ENCODE measurements at places on chromosomes 16 and 17.

DNA sequence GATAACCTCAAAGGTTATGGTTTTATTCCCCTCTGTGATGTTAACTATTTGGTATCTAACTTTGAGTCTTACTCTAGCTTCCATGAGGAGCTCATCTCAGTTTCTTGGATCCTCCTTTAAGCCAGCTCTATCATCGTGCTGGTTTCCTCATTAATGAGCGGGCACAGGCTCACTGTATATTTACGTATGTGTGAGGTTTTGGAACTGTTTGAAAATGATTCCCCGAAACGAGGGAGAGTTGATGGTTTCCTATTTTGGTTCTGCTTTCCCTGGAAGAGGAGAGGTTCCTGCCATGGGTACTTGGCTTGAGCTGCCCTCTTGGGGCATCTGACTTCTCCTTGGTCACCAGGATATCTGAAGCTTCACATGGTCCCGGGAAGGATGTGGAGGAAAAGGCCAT is 32.7 kb upstream of the PIK3R6 start:
- H3K4me3 ChIP-seq: no peak overlapping the region
- H3K36me3 ChIP-seq: peaks cover 14% of the 10 kb centered on the region
- no peak for DNase-seq
- peaks cover 3% of the 10 kb centered on the region for H3K27me3 ChIP-seq
- H3K4me1 ChIP-seq: peaks cover 18% of the 10 kb centered on the region

GRCh38 chr16:30399435-30400186 is 4.4 kb downstream of the ZNF48 start:
- no peak for DNase-seq
- peaks cover 18% of the 10 kb centered on the region for H3K36me3 ChIP-seq
- peak overlapping the region; percentile 80 for H3K27ac ChIP-seq
- H3K4me3 ChIP-seq: peak overlapping the region; percentile 78

DNA sequence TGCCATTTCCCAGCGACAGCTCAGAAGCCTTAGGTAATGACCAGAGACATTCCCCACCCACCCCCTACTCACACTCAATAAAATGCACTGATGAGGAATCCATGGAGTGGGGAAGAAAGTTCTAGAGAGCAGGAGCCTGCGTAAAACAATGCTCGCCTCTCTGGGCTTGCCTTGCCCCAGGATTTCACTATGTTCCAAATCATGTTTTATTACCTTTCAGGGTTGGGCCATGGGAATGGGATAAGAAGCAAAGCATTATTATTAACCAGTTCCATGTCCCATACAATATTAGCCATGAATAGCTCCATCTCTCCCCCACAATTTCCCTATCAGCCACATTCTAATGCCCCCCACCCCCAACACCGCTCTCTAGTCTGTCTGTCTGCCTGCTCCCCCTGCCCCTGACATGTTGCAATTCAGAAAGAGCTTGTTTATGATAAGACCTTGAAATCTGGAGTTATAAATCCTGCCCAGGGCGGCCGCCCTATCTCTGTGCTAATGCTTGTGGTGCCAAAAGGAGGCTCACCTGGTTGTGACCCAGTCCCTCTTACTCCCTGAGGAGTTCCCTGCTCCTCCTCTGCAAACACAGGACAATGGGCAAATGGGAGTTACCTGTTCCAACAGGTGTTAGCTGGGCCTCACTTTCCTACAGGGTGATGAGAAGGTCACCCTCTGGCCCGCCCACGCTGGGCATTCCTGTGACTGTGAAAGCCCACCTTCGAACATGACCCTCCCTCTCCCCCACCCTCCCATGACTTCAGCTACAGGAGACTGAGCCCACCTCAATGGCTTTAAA is 28.0 kb upstream of the DDX52 start:
- H3K4me1 ChIP-seq: no peaks in the 10 kb centered on the region
- H3K27me3 ChIP-seq: no peaks in the 10 kb centered on the region
- H3K27ac ChIP-seq: no peak overlapping the region
- no peak overlapping the region for H3K4me3 ChIP-seq

DNA sequence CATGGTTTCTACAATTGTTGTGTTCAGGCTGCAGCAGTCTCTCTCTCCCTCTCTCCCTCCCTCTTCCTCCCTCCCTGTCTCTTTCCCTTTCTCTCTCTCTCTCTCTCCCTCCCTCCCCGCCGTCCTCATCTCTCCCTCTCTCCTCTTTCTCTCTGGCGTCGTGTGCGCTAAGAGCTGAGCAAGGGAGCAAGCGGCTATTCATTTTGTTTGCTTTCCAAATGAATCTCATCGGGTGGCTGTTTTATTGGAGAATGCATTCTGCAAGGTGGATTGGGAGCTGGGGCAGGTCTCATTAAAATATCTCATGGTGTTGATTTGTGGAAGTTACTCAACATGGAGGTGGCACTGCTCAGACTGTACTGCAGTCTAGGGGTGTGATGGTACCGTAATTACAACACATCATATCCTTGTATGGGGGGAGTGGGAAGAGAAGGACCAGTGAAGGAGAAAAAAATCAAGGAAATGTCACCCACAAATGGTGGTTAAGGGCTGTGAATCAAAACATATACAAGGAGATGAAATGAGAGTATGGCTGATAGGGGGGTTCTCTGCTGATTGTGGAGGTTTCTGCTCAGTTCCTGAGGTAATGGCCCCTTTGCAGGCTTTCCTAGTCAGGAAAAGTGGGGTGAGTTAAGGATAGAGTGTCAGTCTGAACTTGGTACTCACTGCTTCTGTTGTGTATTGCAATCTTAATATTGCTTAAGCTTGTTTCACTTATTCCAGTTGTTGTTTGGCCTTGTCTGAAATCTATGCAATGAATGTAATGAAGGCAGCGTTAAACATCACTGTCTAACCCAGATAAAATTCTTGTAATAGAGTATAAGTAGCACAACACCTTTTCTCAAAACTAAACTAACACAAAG is 2.7 kb downstream of the MSL1 start:
- peak overlapping the region; percentile 95 for H3K27ac ChIP-seq
- peak overlapping the region; percentile 92 for H3K4me3 ChIP-seq
- peaks cover 45% of the 10 kb centered on the region for H3K36me3 ChIP-seq
- peaks cover 28% of the 10 kb centered on the region for H3K4me1 ChIP-seq
- H3K27me3 ChIP-seq: no peaks in the 10 kb centered on the region
- no peak for DNase-seq

DNA sequence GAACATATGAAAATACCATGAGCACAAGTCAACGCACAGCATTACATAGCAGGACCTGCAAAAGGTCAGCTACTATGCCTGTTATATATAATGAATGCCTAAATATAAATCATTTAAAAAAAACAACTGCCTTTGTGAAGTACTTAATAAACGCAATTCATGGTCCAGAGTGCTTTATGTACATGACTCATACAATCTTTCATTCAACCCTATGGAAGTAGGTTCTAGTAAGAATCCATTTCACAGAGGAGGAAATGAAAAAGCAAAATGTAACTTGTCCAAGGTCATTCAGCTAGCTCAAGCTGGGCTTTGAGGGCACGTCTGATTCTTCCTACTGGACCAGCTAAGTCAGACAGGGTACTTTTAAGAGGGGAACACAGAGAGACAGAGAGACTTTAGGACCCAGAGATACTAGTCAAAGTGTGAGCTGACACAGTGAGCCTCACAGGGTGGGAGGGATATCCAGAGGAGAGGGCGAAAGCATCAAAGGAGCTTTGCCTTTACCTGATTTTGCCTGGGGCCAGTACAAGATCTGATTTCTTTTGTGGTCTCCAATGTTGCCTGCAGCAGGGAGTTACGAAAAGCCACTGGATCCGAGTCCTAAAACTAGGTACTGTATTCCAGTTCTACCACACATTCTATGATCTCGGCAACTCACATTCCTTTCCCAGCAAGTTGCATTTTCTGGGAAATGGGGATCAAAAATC is 83.4 kb upstream of the ZFHX3 start:
- no peak overlapping the region for H3K27ac ChIP-seq
- DNase-seq: no peak
- H3K4me1 ChIP-seq: peaks cover 6% of the 10 kb centered on the region
- no peaks in the 10 kb centered on the region for H3K27me3 ChIP-seq
- H3K4me3 ChIP-seq: no peak overlapping the region

All from lower lobe of right lung (tissue), 2 donors.